ENCODE measurements at places on chromosomes 13 and 19. TPM values are rescaled to one million over a fixed set of nuclear protein-coding genes. Genes with fewer than 3 reads are reported as not detected.

ZNF211 gene
- 9.5 TPM for total RNA-seq

GRCh38 chr13:37202264-37202663 is 96.8 kb upstream of the CSNK1A1L start:
- DNase-seq: no peak

DNA sequence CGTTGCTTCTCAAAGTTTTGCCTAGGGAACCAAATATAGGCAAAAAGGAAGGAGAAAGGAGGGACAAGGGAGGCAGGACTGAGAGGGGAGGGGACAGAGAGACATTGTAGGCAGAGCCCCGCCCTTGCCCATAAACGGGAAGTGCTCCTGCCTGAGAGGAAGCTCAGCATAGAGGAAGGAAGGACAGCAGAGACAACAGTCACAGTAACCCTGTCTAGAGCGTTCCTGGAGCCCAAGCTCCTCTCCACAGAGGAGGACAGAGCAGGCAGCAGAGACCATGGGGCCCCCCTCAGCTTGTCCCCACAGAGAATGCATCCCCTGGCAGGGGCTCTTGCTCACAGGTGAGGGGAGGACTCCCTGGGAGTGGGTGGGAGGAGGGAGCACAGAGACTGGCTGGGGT is at the start of gene CEACAM21:
Gene CEACAM21, plus strand, starts transcription at position 169 of the 400 bp plus-strand sequence. Its CDS starts 109 bp downstream, at position 278.
- DNase-seq: no peak

- peak; percentile 48 for DNase-seq
These were observed 1.7 kb upstream of the SLC10A2 start for GRCh38 chr13:103067751-103068555.

DNA sequence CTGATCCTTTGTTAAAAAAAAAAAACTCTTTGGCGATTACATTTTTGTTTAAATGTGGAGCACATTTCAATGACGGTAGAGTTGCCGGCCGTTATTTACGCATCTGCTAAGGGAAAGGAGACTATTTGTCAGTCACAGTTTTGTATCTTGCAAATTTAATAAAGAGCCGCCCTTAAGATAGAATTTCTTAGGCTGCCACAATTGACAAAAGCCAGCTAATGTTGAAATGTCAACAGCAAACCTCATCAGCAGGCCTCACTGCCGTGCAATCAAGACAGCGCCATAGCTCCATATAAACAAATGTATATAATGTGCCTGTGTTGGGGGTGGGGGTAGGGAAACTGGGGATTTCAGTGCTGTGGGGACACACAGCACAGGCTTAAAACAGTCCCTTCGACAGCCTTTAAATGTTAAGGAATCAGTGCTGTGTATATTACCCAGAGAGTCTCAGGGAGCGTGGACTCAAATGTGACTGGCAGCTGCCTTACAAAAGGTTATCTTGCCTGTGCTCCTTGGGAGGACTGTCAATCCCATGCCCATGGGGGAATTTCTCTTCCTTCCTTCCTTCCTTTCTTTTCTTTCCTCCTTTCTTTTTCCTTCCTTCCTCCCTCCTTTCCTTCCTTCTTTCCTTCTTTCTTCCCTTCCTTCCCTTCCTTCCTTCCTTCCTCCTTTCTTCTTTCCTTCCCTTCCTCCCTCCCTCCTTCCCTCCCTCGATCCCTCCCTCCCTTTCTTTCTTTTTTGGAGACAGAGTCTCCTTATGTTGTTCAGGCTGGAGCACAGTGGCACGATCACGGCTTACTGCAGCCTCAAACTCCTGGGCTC is 108.0 kb downstream of the URI1 start:
- DNase-seq: no peak
